ENCODE measurements at places on chromosomes 4 and X.

DNA sequence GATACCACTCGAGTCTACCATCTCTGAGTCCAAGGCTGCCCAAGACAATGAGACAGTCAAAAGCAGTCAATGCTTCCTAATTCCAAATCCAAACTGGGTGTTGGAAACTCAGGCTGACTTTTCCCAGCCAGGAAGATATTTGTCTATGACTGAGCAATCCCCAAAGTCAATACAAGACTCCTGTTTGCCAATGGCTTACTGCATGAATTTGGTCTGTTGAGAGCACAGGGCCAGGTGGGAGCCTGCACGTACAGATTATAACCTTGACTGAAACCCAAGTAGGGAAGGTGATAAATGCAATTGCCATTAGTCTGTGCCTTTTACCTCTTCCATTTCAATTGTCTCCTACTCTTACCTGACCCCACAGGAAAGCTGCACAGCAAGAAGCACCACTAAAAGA lies 72.6 kb upstream of the PPARGC1A start:
- no peak for DNase-seq

GRCh38 chr4:147975933-147976928 lies 244.3 kb downstream of the ARHGAP10 start:
- peak; percentile 15 for DNase-seq

DNA sequence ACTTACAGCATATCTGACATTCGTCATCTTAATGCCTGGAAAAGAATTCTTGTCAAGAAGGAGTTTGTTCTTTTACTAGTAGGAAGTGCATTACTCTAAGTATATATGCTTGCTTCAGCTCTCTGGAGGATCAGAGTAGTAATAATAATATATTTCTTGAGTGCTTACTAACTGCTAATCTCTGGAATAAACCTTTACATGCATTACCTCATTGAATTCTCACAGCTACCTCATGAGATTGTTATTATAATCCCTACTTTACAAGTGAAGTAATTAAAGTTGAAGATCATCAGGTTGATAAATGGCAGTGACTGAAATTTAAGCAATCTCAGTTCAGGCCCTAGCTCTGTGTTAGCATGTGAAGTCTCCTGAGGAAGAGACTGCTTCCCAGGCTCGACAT lies 115.0 kb upstream of the PDE5A start:
- no peak for DNase-seq

GRCh38 chr4:67565284-67565683 lies 6.8 kb downstream of the STAP1 start:
- peak; percentile 33 for DNase-seq

DNA sequence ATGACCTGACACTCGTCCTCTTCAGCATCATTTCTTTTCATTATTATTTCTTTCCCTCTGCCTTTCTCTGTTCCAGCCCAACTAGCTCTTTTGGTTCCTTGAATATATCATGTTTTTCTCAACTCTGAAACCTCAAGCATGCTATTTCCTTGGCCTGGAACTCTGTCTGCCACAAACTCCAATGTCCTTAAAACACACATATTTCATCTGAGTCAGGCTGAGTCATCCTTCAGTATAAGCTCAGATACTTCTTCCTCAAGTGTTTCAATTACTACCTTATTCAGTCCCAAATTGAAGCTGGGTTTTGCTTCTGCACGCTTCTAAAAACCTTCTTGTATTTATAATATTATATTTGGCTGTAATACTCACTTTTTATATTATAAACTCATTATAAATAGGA lies 424.2 kb downstream of the PDGFC start:
- DNase-seq = peak; percentile 71
